ENCODE measurements at places on chromosomes 16 and 17.

DNA sequence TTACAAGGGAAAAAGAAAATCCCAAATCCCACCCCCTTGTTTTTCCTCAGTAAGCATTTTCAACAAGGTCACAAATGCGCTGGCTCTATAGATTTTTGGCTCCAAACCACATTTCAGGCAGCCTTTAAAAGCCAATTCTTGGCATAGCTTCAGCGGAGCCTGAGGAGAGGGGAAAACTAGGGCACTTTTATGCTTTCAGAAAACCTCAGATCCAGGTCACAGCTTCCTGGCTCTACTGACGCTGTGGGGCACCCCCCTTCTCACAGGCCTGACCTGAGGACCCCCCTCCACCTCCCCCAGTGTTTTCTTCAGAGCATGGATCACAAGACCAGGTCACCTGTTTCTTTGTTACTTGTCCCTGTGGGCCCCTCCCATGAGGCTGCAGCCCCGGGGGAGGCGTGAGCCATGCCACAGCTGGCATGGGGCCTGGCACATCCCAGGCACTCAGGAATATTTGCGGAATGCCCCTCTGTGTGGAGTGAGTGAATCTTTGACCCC is 30.1 kb upstream of the MTSS2 start:
- DNase-seq, result no peak

DNA sequence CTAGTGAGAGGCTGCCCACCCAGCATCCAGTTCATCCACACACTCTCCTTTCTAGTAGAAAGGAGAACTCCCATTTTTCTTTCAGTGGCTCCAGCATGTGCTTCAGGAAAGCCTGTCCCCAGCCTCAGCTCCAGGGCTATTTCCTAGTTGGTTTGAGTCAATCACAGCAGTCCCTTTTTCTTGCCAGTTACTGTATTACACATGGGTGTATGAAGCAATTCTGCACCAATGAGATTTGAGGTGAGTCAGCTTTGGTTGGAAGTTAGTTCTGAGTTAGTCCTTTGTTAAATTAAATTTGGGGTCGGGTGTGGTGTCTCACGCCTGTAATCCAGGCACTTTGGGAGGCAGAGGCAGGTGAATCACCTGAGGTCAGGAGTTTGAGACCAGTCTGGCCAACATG is 24.8 kb downstream of the RAD51D start:
- DNase-seq, result no peak

- DNase-seq, result no peak
Observed at GRCh38 chr17:26766743-26767142, 527.2 kb upstream of the WSB1 start.

- no peak for DNase-seq
Observed at GRCh38 chr17:43581613-43582012, 35.5 kb upstream of the ETV4 start.

- peak; percentile 28 for DNase-seq
Observed at GRCh38 chr16:23949630-23950290, 114.0 kb downstream of the PRKCB start.

- peak; percentile 25 for DNase-seq
Observed at GRCh38 chr16:4847774-4848587, 700 bp downstream of the UBN1 start.

- DNase-seq, result no peak
Observed at GRCh38 chr16:61131447-61131846, 904.8 kb downstream of the CDH8 start.

- DNase-seq, result no peak
Observed at GRCh38 chr17:10463402-10463801, 6.0 kb downstream of the MYH4 start.

GRCh38 chr17:32261936-32262510 is 3.6 kb upstream of the RHBDL3 start:
- DNase-seq, result no peak

DNA sequence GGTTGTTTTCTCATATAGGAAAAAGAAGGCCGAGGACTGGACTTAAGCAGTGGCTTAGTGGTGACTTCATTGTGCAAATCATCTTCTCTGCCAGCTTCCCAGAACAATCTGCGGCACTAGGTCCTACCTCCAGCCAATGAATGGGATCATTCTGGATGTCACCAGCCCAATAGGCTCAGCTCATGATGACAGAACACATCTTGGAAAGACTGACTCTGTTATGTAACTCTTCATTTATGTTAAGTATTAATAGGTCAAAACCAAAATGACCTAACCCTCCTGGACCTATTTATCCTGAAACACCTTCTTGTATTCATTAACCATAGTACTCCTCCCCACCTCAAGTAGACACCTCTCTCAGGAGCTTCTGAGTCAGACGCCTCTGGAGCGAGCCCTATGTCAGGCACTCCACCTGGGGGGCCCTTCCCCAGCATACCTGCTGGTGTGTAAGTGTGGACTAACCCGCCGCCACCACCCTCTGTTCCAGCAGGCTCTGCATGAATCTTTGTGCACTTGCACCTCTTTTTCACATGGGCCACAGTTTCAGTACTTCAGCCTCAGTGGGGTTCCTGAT is 7.2 kb downstream of the ARL2BP start:
- no peak for DNase-seq

DNA sequence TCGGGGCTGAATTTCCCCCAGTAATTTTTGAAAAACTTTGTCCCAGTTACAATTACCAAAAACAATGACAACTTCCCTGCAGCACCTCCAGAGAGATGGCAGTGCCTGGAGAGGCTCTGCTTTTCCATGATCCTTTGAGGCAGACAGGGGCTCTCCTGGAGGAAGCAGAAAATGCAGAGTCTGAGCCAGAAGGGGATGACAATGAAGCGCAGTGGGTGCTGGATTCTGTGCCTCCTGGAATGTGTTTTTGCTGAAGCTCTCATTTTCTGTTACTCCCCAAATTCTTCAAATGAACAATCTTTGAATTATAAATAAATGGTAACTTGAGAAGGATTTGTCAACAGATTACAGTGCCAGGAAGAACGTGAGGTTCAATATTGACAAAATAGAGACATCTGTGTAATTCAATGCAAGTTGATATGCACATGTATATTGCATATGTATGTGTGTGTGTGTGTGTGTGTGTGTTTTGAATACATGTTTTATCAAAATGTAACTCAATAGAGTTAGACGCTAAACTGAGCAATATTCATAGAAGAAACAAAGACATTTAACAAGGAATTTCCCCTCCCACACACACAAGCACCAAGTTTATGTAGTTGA is 9.7 kb upstream of the RUSF1 start:
- DNase-seq, result no peak

DNA sequence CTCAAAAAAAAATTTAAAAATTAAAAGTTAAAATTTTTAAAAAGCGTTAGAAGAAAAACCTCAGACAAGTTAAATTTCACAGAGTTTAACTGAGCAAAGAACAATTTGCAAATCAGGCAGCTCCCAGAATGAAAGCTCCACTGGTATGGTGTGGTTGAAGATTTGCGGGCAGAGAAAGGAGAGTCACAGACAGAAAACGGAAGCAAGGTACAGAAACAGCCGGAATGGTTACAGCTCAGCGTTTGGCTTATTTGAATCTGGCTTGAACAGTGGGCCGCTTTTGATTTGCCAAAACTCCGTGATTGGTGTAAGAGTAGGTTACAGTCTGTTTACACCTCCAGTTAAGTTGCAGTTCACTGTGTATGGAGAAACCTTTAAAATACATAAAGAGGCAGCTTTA is 297.1 kb downstream of the HS3ST4 start:
- DNase-seq, result no peak

- no peak for DNase-seq
Observed at GRCh38 chr16:28975158-28975599, 601 bp downstream of the SPNS1 start.

- DNase-seq, result no peak
Observed at GRCh38 chr16:55189224-55189623, 134.8 kb upstream of the IRX6 start.

- DNase-seq, result no peak
Observed at GRCh38 chr17:47325176-47325575, 1.4 kb downstream of the EFCAB13 start.

GRCh38 chr17:67285360-67285759 is 40.4 kb upstream of the HELZ start:
- no peak for DNase-seq

GRCh38 chr16:4019371-4019791 is 96.9 kb downstream of the ADCY9 start:
- DNase-seq, result no peak

DNA sequence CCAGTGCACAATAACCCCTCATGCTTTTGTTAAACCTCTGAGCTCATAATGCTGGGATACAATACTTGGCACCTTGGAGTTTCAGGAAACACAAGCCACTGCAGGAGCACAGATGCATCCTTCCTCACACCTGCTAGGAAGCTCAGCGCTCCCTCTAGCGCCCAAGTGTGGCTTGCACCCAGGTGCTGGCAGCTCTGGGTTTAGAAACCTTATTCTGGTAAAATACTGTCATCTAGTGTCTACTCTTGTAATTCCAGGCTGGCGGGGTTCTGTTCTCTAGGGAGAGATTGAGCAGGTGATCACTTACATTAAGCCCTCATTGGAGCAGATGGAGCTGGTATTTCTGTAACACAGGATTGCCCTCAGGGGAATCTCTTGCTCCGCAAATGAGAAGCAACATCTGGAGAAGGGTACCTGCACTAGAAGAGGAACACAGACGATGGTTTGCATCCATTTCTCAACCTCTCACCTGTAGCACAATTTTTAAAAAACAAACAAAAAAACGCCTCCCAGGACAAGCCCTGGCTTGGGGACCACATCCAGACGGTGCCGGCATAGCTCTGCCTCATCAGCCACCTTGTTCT is 1.5 kb downstream of the CCL1 start:
- peak; percentile 42 for DNase-seq

GRCh38 chr16:15811481-15812400 is 45.1 kb downstream of the MYH11 start:
- no peak for DNase-seq

DNA sequence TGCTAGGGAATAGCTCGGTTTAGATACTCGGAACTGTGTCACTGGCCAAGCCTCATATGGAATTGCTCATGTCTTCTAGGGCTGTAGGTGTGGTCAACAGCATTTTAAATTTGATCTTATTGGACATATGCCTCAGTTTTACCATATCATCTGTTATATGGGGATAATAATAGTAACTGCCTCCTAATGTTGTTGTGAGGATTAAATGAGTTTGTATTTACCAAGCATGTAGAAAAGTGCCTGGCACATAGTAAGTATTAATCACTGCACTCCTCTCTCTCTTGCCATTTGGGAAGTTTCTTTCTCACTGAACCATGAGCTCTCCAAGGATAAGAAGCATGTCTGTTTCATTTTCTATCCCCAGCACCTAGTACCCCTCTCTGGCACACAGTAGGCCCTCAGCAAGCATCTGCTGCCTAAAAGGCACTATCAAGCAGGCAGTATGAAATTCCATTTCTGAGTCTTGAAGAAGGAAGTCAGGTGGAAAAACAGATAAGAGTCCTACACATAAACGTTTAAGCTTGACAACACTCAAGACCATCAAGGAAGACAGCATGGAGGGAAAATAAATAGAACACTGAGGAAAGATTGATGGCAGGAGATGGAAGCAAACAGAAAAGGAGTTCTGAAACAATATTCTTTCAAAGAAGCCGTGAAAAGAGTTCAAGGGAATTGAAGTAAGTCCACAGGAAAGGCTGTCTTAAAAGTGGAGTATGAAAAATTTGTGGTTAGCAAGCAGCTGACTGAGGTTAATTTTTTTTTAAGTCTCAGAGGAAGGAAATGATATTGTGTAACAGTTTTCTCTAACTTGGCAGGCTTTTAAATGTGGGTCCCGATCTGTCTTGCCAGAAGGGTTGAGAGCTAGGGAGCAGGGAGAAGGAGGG is 2.2 kb upstream of the ATP6V0A1 start:
- peak; percentile 5 for DNase-seq

DNA sequence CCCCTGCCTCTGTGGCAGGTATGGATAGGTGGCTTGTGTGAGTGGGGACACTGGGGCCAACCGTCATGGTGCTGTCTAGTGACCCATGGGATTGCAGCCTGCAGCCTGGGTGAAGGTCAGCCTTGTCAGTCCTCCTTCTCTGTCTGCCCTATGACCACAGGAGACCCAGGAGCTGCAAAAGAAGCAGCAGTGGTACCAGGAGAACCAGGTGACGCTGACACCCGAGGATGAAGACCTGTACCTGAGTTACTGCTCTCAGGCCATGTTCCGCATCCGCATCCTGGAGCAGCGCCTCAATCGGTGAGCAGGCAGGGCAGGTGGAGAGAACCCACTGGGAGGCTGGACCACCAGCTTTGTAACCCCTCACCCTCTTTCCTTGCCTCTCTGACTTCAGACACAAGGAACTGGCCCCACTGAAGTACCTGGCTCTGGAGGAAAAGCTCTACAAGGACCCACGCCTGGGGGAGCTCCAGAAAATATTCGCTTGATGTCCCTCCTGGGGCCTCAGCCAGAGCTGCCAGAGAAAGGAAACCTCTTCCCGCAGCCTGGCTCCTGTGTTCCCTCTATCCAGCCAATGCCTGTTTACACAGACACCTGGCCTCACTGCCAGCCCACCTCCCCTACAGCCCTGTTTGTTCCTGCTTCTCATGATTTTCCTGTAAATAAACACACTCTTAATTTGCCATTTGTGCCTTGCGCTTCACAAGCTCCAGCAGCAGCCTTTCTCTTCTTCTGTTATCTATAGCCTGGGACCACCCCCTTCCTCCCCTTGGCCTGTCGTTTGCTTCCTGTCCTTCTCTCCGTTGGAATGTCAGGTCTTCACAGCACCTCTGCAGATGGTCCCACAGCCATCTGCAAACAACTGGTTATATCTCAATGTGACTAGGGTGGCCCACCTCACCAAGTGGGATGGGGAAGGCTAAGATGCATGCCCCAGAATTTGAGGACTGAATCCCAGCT is 4.5 kb upstream of the KATNB1 start:
- DNase-seq, result no peak

DNA sequence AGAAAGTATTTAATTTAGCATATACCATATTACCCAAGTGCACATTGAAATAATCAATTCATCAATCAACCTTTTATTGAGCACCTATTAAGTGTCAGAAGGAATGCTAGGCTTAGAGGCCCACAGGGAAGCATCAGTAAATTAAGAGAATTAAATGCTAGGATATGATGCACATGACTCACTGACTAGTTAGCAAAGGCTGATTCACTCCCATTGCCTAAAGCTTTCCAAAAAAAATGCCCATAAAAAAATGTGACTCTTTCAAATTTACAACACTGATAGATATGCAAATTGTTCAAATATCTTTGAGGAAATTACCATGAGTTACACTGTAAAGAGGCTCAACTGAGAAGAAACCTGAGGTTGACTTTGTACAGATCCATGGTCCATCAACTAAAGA is 883.3 kb downstream of the CDH11 start:
- no peak for DNase-seq
